Gastrocnemius medialis (tissue), 4 donors: ENCODE measurements at places on chromosomes 16 and 17.

- peak; percentile 71 for DNase-seq
Measured at GRCh38 chr17:78935419-78936323, 10.5 kb upstream of the TIMP2 start.

GRCh38 chr16:15521758-15522509 lies 87.5 kb downstream of the BMERB1 start:
- no peak for DNase-seq

DNA sequence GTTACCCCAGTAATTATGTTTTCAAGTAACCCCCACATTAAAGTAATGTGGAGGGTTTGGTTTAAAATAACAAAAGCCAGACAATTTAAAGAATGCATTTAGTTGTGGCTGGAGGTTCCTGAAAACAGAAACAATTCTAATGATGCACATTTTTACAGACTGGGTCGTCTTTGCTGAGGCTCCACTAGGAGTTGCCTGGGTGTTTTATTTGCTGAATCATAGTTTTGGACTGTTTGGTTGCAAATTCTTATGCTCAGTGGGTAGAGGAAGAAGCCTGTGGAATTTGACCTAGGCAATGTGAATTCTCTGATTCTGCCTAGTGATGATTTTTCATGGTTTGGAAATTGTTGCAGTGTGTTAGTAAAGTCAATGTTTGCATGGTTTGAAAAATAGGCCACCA lies 16.3 kb downstream of the SHISA9 start:
- no peak for DNase-seq

- DNase-seq = no peak
Measured at GRCh38 chr16:89112377-89113151, 18.9 kb downstream of the ACSF3 start.

GRCh38 chr17:81008140-81008539 lies 16.5 kb downstream of the CHMP6 start:
- DNase-seq = no peak

DNA sequence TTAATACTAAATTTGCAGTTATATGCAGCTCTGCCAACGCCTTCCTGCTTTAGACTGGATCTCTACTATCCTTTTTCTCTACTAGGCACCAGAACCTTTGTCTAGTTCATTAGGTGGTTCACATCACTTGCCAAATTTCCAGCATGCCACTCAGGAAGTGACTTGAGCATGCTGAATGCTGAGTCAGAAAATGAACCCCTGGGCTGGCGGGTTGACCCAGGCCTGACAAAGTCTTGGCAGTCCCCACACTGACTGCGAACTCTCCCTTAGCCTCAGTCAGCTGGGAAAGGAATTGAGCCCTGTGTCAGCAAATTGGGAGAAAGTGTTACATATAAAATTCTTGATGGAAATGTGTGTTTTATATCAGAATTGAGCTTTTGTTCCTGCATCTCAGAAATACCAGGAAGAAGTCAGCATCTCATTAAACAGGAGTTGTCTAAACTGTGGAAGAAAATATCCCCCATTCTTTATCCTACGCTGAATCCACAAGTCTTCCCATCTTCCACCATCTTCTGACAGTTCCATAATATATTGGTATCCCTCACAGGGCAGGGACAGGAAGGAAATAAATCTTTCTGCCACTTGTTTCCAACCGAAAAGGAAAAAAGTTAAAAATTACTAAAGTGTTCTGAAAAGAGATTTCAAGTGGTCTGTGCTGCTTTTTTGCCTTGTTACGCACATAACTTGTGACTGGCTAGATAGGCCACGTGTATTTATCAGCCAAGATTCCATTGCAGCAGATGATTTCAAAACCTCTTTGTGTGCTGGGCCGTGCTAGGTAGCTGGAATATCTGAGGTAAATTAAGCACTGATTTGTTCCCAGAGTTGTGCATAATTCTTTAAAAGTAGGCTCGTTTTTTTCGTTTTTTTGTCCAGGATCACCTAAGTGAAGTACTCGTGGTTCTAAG lies 16.7 kb upstream of the SLC12A3 start:
- DNase-seq = no peak

GRCh38 chr17:38753071-38753506 lies 548 bp downstream of the PSMB3 start:
- DNase-seq = no peak

DNA sequence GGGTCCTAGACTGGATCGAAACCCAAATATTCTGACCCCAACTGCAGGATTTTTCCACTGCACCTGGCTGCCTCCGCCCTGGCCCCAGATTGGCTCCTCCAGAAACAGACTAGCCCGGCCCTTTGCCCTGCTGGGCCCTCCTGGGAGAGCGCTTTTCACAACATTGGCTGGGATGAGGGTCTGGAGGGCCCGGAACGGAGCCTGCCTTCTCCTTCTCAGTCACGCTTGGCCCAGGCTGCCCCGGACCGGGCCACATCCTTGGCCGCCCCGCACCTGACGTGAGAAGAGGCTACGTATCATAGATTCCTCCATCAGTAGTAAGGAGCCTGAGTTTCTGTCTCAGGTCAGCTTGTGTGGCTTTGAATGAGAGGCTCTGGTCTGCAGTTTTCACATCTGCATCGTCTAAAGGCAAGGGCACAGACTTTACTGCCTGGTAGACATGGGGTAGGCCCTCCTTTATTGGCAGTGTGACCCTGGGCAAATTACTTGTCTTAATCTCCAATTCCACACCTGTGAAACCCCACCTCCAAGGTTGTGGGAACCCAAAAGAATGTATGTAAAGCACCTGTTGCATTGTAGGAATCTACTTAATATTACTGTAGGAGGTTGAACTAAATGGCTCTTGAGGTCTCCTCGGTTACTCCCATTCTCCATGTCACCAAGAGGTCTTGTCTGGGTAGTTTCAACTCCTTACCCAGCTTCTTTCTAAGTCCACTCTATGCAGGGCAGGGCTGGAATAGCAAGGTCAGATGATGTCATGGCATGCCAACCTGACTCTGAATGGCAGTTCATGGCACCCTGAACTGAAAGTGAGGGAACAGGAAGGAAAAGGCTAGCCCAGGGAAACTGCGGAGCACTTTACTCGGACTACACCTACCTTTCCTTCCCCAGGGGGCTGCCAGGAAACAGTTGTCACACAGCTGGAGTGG lies 661 bp downstream of the LRRC3C start:
- DNase-seq = peak; percentile 19
